ENCODE measurements at places on chromosomes 2 and 18. TPM values are rescaled to one million over a fixed set of nuclear protein-coding genes. Genes with fewer than 3 reads are reported as not detected.

HOXD10 gene
- polyA plus RNA-seq = not detected

ATP6V1B1 gene
- 0.11 TPM for polyA plus RNA-seq

UGT1A10 gene
- polyA plus RNA-seq = not detected

RASGRP3 gene
- 13.2 TPM for polyA plus RNA-seq

MYCN gene
- 0.03 TPM for polyA plus RNA-seq

GKN2 gene
- 0.12 TPM for polyA plus RNA-seq

EDAR gene
- 0.18 TPM for polyA plus RNA-seq

WDR43 gene
- 14.7 TPM for polyA plus RNA-seq

RTP5 gene
- 0.39 TPM for polyA plus RNA-seq

RAMP1 gene
- 19.6 TPM for polyA plus RNA-seq

SEPTIN10 gene
- polyA plus RNA-seq = 26.8 TPM

SLC25A52 gene
- not detected for polyA plus RNA-seq

ERFE gene
- 0.16 TPM for polyA plus RNA-seq

NAT8 gene
- polyA plus RNA-seq = 0.14 TPM

PER2 gene
- 3.7 TPM for polyA plus RNA-seq

CDCA7 gene
- polyA plus RNA-seq = 2.1 TPM

EVX2 gene
- polyA plus RNA-seq = not detected

PRKRA gene
- 24.3 TPM for polyA plus RNA-seq

SCG2 gene
- polyA plus RNA-seq = 0.17 TPM

ANKRD30B gene
- polyA plus RNA-seq = not detected

CCDC74B gene
- polyA plus RNA-seq = 0.57 TPM

CBLN2 gene
- polyA plus RNA-seq = 0.63 TPM

CHST10 gene
- polyA plus RNA-seq = 4.0 TPM

TSGA10 gene
- 2.7 TPM for polyA plus RNA-seq

DPYSL5 gene
- 0.02 TPM for polyA plus RNA-seq

STPG4 gene
- polyA plus RNA-seq = 0.19 TPM

NEURL3 gene
- 0.79 TPM for polyA plus RNA-seq

CERKL gene
- 1.9 TPM for polyA plus RNA-seq

AGXT gene
- 0.61 TPM for polyA plus RNA-seq

Measured in spleen (tissue), 13 donors.